Activated T-cell treated with anti-CD3 and anti-CD28 coated beads for 1 hour (primary cell): ENCODE measurements at places on chromosomes 6 and 20.

DNA sequence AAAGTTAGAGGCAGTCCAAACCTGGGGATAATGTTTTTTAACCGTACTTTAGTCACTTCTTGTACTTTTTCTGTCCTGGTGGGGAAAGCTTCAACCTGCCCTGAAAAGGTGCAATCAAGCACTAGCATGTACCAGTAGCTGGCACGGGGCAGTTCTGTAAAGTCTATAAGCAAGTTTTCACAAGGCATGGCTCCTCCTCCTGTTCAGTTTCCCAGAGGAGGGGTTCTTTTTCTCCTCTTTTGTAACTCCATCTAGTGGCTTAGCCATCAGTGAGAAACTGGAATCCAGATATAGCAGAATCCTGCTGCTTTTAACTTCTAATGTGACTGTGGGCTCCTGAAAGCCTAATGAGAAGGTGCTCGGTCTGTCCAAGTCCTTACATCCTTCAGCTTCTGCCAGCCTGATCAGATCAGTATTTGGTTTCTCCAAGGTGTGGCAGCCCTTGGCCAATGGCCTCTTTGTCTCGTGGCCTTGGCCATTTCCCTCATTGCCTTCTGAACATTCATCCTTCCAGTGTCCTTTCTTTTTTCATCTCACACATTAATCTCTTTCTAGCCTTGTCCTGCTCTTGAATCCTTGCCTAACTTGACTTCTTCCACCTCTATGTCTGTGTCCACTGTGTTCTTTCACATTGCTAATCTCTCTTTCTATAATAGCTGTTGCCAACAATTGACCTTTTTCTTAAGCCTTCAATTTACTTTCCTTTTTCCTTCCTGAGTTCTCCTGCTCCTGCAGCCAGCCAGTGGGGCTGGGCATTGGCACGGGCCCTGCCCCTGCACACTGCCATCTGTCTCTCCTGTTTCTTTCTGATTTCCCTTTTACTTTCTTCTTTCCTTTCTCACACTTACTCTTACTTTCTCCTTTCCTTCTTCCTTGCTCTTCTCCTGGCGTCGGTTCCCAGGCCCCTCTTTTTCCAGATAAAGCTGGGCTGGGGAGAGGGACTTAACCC lies 222.0 kb upstream of the SYNCRIP start:
- no peak for DNase-seq

- no peak for DNase-seq
Measured at GRCh38 chr6:23611776-23612381, 514.1 kb upstream of the NRSN1 start.

- DNase-seq: no peak
Measured at GRCh38 chr6:77573843-77574242, 79.0 kb upstream of the MEI4 start.

DNA sequence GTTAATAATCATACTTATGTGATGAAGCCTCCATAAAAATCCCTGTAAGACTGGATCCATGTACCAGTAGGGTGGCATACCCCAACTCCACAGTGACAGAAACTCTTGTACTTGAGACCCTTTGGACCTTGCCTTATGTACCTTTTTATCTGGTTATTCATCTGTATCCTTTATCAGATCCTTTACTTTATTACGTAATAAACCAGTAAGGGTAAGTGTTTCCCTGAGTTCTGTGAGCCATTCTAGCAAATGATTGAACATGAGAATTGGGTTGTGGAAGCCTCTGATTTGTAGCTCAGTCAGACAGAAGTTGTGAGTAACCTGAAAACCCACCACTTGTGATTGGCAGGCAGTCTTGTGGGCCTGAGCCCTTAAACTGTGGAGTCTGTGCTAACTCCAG lies 229.7 kb downstream of the FOXA2 start:
- DNase-seq: no peak

- no peak for DNase-seq
Measured at GRCh38 chr6:163701762-163702161, 287.2 kb downstream of the QKI start.

DNA sequence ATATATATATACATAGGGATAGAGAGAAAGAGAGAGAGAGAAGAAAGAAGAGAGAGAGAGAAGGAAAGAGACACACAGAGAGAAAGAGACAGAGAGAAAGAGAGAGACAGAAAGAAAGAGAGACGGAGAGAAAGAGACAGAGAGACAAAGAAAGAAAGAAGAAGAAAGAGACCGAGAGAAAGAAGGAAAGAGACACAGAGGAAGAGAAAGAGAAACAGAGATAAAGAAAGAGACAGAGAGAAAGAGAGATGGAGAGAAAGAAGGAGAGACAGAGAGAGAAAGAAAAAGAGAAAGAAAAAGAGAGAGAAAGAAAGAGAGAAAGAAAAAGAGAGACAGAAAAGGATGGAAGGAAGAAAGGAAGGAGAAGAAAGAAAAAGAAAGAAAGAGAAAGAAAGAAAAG lies 46.9 kb upstream of the TASP1 start:
- DNase-seq: no peak

DNA sequence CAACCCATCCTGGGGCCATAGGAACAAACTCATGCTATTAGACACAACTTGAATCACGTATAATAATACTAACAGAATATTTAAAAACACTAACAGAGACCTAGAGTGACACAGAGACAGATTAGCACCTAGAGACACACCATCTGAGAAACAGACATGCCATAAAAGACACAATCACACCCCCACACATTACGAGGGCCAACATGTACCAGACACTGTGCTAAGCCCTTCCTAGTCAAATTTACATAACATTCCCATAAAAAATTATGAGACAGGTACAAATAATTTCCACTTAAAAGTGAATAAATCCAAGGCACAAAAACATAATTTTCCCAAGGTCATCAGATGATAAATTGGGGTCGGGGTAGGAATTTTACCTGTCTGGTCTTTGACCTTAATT lies 141.1 kb upstream of the PRSS16 start:
- no peak for DNase-seq

DNA sequence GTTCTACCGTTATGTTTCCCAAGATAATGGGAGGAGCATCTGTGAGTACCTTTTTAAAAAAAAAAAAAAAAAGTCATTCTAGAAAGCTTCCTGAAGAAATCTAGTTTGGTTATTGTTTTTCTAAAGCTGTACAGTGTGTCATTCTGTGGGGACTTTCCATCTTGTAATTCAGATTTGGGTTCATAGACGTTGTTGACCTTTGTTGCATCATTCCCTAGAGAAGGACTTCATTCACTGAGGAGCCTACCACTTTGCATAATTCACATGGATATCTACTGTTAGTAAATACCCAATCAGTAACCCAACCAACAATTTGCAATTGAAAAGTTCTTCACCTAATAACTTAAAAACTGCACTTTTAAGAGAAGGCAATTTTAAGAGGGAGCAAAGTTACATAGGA lies 60.1 kb downstream of the RPP40 start:
- no peak for DNase-seq

GRCh38 chr6:145878591-145879295 lies 64.1 kb upstream of the FBXO30 start:
- DNase-seq: no peak

GRCh38 chr20:54017846-54018245 lies 52.5 kb downstream of the BCAS1 start:
- DNase-seq: no peak

GRCh38 chr6:130978660-130979396 lies 84.2 kb downstream of the EPB41L2 start:
- no peak for DNase-seq

GRCh38 chr20:44807051-44807683 lies 3.2 kb downstream of the RIMS4 start:
- no peak for DNase-seq

DNA sequence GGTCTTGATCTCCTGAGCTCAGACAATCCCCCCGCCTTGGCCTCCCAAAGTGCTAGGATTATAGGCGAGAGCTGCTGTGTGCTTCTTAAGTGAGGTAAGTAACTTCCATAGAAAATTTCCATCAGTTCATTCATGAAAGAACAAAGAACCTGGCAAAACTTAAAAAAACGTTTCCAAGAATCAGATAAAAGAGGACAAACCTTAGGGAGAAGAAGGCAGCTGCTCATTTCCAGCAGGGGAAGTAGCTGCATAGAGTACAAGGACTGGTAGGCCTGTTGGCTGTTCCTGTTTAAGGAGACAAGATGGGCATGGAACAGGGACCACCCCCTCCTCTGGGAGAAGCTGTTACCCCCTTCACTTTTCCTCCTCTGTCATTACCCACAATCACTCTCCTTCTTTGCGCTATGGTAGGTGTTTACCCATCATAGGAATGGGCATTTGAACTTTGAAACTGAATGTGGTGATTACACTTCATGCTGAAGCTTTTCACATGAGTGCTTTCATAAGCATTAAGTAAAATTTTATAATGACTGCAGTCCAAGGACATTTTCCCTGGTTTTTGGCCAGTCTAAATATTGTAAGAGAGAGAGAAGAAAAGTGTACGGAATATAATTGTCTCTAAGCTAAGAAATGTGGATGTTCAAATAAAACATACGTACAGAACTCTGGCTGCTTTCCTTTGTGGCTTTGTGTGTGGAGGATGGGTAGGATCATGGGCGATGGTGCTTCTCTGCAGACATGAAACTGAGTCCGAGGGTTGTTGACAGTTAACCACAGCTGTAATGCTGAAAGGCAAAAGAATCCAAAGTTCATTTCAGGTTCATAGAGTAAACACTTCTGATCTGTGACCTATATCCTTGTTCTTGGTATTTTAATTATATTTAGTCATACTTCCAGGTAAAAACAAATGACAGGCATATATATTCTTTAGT lies 56.4 kb downstream of the CCN2 start:
- DNase-seq: no peak

DNA sequence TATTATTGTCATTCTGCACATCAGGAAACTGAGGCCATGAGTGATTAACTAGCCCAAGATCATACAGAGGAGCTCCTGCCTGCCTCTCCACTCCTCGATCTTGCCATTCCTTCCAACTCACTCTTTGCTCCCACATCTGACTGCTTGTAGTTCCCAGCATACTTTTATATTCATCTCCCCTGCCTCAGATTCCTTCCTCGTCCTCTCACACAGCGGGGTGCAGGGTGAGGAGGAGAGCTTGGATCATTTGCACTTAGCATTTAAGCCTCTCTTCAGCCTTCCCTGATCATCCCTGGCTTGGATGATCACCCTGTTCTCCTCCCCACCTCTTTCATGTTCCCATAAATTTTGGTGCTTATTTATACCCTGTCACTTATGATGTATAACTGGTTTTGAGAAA lies 515.1 kb upstream of the SOX4 start:
- no peak for DNase-seq

GRCh38 chr6:4383910-4384638 lies 248.7 kb upstream of the ECI2 start:
- no peak for DNase-seq
